ENCODE measurements at places on chromosomes 3 and 15.

DNA sequence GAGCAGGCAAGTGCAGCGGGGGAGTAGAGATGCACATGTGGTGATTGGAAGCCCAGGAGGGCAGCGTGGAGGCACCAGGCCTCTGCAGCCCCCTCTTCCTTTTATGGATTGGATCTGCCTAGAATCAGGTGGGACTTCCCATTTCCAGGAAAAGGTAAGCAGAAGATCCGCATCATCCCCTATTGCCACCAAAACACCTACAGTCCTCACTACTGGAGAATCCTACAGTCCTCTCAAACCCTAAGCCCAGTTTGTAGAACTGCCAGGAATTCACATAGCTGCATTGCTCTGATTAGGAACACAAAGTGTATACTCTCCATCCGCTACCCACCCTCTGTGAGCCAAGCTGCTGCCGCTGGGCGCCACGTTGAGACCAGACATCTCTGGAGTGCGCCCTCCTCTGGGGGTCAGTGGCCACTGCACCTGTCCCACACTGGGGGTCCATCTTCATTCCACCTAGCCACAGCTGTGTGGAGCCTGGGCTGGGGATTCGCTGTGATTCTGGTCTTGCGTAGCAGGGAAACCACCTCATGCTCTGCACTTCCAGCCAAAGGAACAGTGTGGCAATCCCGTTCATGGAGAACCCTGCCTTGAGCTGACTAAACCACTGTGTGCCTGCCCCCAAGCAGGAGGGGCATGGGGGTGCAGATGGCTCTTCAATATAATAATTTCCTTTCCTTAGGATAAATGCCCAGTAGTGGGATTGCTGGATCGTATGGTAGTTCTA is 88.9 kb upstream of the PTX3 start:
- no peak for DNase-seq

GRCh38 chr15:95887666-95888390 is 442.7 kb upstream of the NR2F2 start:
- DNase-seq, result no peak

GRCh38 chr3:89787979-89788378 is 680.6 kb downstream of the EPHA3 start:
- DNase-seq, result no peak

DNA sequence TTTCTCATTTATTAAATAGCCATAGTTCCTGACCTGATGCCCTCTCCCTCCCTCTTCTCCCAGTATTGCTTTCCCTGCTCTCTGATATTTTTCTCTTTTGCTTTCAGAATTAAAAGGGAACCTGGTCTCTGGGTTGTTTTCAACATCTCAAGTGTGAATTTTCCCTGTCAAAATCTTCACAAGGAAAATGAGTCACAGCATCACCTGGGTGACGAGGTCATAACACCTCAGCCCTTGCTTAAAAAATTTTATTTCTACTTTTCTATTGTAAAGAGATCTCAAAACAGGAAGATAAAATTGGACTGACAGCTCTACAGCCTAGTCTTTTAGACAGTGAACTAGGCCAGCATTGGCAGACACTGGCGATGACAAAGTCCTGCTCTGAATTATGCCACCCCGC is 40.1 kb downstream of the GAP43 start:
- DNase-seq, result no peak

DNA sequence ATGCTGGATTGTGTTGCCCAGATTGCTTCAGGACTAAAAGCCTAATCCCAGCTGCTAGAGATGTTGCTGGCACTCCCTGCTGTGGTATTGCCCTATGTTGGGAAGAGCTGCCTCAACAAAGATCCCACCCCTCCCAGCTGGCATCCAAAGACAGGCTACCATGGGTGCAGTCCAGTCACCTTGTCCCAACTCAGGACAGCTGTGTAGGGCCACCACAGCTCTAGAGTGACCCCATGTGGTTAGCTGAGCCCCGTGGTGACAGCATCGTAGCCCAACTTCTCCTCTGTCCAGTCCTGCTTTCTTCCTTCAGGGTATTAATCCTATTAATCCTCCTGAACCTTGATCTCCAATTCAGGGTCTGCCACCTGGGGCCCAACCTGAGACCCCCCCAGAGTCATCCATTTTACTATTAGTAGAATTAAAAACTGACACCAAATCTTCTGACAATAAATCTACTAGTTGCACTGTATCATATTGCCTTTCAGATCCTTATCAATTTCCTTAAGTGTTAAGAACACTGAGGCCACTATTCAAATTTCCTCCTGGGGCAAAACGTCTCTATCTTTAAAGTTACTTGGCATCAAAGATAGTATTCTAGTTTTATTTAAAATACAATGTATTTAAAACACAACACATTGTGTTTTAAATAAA is 83.5 kb downstream of the AQP9 start:
- DNase-seq, result no peak

DNA sequence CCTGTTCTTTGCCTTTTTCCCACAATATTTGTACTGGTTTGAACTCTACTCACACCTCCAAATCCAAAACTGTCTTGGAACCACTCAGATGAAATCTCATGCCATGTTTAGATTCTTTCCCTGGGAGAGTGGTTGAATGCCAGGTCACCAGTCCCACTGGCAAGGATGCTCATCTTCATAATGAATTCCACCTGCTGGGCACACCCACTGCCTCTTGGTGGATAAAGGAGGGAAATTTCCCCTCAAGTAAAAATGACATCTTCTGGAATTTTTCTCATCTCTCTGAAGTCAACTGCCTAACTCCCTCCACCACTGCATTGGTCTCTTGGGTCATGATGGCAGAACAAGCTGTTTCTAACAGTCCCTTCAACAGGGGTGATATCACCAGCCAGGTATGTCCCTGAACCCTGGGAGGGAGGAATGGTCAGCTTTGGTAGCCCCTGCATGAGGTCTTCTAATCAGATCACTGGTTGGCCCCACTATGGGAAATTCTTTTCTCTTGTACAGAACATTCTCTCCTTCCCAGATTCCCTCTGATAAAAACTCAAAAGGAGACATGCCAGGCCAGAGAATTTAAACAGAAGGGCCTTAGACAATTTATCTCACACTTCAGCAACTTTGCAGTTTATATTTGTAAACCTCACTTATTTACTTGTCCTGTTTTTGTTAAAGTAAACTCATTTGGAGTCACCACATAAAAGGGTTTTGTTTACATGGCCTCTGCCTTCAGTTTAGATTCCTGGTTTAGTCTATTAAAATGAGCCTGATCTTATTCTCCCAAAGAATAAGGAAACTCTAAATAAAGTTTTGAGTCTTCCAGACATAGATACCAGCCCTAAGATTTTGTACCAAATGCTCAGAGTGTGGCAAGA is 143.4 kb downstream of the WNT5A start:
- no peak for DNase-seq
